ENCODE measurements at places on chromosomes 7 and 10.

GRCh38 chr10:86294346-86295265 is 72.0 kb downstream of the GRID1 start:
- DNase-seq = no peak

GRCh38 chr7:102320601-102321350 is 34.1 kb downstream of the SH2B2 start:
- DNase-seq = no peak

- no peak for DNase-seq
Measured at GRCh38 chr7:25396668-25397067, 168.4 kb upstream of the NPVF start.

DNA sequence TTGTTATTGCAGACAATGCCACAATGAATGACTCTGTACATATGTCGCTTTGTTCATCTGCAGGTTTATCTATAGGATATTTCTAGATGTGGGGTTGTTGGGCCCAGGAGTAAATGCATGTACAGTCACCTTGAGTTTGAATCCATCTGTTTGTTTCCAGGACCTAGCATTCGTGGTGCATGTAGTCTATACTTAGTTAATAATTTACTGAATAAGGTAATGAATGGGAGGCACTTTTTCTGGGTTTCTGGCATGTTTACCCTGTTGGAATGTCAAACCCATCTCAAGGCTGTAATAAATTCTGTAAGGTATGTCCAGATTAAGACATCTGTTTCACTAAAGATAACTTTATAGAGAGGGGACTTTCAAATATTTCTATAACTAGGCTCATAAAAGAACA is 23.5 kb downstream of the HECTD2 start:
- DNase-seq = no peak

DNA sequence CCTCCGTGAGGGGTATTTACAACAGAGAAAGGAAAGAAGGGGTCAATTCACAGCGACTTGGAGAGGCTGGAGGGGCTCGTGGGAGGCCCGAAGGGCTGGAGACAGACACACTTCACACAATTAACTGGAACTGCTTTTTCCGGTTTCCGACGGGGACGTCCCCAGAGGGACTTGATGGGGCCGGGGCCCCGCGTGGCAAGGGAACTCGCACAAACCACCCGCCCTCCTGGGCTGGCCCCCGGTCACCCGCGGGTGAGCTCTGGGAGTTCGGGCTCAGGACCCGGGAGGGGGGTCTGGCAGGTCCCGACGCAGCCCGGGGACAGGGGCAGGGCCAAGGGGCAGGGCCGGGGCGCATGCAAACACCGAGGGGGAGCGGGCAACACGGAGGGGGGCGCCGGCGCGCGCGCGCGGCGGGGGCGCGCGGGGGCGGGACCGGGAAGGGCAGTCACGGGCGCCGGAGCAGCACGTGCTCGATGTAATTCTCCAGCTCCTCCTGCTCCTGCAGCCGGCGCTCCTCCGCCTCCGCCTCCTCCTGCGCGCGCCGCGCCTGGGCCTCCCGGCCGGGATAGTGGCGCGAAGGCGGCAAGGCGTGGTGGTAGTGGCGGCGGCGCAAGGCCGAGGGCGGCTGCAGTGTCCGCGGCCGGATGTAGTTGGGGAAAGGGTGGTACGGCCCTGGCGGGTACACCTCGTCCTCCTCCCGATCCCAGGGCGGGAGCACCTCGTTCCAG is 2.7 kb downstream of the VGF start:
- DNase-seq = no peak

DNA sequence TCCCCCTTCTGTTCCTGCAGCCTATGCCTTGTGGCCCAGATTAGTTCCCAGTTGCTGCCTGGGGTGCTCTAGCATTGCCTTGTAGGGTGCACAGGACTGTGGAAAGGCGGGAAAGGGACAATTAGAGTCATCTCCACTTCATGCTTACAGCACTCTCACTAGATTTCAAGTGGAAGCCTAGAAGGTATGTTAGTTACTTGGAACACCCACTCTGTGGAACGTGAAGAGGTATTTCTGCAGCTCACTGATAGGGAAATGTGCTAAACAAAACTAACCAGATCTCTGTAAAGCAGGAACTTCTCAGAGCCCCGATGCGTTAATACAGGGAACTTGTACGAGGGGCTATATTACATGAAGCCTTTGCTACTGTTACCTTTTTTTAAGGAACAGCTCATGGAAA is 19.4 kb downstream of the STMP1 start:
- no peak for DNase-seq

- no peak for DNase-seq
Measured at GRCh38 chr7:92833766-92834506, 2.4 kb downstream of the CDK6 start.

GRCh38 chr10:116669080-116669479 is 48.3 kb downstream of the PNLIPRP2 start:
- no peak for DNase-seq

- DNase-seq = peak; percentile 26
Measured at GRCh38 chr7:49772916-49773217, 571 bp upstream of the VWC2 start.

- no peak for DNase-seq
Measured at GRCh38 chr7:107703219-107703618, 40.7 kb upstream of the CBLL1 start.

GRCh38 chr7:2662273-2663120 is 25.5 kb upstream of the AMZ1 start:
- DNase-seq = no peak

DNA sequence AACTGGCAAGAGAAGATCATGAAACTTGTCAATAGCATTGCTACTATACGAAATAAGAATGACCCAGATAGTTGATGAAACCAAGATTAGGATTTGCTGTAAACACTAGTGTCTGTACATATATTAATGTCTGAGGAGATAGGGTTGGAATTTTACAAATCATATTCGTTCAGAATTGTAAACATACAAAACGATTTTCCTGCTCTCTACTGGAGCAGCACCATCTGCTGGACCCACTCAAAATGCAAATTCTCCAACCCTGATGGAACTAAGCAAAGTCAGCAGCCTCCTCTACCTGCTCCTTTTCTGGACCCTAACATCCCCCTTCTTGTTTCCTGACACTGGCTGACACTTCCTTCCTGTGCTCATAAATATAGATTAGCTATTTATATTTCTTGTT is 29.4 kb upstream of the SGMS1 start:
- peak; percentile 59 for DNase-seq

GRCh38 chr7:43111630-43112458 is 603 bp upstream of the HECW1 start:
- DNase-seq = no peak

GRCh38 chr10:17162828-17163227 is 33.2 kb upstream of the CUBN start:
- no peak for DNase-seq

- no peak for DNase-seq
Measured at GRCh38 chr7:155340071-155340531, 42.4 kb downstream of the INSIG1 start.
